G401 (cell line): ENCODE measurements at places on chromosomes 6 and 20. TPM values are rescaled to one million over a fixed set of nuclear protein-coding genes. Genes with fewer than 3 reads are reported as not detected.

- no peak for DNase-seq
Measured at GRCh38 chr20:57794600-57795341, 85.0 kb upstream of the PMEPA1 start.

DNA sequence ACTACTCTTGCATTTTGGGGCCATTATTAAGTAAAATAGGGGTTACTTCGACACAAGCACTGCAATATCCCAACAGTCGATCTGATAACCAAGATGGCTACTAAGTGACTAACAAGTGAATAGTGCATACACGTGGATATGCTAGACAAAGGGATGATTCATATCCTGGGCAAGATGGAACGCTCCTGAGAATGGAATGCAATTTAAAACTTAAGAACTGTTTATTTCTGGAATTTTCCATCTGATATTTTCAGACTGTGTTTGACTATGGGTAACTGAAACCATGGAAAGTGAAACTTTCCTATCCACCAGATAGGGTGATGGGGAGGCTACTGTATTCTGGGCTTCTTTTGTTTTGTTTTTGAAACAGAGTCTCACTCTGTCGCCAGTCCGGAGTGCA lies 66.5 kb downstream of the ILRUN start:
- DNase-seq = no peak

DNA sequence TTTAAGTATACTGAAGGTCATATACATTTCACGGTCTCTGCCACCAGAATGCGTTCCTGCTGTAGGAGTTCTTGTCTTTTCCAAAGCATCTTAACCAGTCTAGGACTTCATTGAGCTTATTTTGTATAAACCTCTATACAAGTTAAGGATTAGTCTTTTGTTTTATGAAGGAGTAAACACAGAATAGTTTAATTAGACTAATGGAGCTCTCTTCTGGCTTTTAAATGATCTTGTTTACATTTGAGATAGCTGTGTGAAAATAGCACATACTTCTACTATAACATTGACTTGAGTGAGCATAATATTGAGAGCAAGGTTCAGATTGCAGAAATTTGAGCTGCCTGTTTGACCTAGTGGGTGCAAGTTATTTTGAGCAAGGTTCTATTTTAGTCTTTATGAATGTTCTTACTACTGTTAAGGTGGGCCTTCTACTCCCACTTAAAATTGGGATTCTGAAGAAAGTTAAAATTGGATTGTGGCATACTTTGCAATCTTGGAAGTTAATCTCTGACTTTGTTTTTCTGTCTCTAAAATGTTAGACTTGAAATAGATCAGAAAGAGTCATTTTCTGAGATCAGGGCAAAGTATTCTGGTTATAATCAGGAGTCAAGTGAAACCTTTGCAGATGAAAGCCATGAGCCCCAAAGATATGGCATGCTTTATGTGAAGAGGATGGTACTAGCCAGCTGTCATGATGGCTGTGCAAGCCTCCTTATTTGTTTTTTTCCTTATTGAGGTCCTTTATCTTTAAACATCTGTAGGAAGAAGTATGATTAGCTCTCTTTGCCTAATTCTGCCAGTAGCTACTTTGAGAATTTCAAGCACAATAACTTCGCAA lies 41.8 kb downstream of the RPRD1B start:
- no peak for DNase-seq

DNA sequence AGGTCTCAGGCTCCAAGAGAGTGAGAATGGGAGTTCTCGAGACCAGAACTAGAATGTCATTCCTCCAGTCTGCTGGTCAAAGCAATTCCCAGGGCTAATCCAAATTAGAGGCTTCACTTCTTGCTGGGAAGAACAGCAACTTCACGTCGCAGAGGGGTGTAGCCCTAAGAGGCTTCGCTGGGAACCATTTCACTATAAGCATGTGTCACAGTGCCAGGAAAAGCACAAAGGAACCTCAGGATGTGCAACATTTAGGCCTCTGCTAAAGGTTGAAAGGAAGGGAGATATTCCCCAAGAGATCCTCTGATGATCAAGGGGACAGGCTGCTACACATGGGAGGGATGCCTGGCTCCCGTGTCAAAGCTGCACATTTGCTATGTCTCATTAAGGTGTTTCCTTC lies 35.9 kb upstream of the NXT1 start:
- DNase-seq = no peak

DNA sequence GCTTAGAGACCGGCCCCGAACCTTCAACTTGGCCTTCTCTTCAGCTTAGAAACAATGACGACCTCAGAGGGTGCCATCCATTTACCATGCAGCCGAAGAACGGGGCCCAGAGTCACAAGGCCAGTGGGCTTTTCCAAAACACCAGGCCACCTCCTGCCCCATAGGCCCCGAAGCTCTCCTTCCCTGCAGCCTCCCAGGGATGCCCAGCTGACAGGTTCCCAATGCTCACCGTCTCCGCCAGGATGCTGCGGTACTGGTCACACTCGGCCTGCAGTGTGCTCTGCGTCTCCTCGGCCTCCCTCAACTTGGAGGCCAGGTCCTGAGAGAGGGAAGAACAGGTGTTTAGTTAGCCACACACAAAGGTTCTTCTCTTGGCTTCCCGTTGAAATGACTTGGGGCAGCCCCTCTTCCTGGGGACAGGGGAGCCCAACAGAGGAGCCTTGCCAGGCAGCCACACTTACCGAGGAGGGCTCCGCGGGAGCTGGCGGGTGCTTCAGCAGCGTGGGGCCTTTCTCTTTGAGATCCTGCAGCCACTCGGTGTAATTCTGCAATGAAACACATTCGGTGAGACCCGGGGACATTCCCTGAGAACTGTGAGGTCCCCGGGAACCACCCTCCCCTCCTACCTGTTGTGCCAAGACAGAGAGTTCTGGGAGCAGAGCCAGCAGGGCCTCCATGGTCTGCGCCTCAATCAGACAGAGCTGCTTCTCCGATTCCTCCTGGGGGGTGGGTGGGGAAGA lies 51.5 kb downstream of the DSTN start:
- no peak for DNase-seq

DNA sequence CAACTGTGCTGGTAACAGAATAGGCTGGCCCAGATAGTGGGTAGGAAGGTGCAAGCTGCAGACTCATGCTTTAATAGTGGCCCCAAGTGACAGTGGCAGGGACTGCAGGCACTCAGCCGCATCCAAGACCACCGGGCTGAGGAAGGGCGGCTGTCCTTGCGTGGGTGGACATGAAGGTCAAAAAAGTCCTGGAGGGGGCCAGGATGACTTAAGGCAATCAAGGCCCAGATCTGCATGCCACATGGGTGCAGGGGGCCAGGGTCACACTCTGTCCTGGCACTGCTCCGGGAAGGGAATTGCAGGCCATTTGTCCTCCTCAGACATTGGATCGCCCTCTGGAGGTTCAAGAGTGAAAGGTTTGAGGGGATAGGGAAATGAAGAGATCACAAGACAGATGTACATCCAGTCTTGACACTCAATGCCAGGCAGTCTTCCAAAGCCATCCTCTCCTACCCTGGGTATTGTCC lies 10.4 kb upstream of the VNN2 start:
- no peak for DNase-seq

GRCh38 chr6:7776509-7776908 lies 50.6 kb downstream of the BMP6 start:
- no peak for DNase-seq

- peak; percentile 44 for DNase-seq
Measured at GRCh38 chr20:18748987-18749386, 64.6 kb upstream of the SCP2D1 start.

DNA sequence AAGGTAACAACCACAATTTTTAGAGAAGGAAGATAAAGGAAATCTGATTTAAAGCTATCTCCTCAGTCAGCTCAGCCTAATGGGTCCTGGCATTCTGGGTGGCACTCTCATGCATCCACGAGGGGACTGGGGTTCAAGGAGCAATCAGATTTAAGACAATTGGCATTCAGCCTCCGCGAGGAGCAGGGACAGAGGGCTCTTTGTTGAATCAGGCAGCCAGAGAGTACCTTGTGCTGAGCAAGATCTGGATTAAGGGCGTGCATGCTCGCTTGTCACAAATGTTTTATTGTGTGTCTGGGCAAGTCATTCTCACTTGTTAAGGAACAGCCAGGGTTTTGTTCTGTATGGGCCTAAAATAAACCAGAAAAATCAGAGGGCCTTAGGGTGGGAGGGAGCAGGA lies 475.3 kb upstream of the NRSN1 start:
- no peak for DNase-seq

- DNase-seq = no peak
Measured at GRCh38 chr20:52269321-52269720, 77.7 kb upstream of the ZFP64 start.

DNA sequence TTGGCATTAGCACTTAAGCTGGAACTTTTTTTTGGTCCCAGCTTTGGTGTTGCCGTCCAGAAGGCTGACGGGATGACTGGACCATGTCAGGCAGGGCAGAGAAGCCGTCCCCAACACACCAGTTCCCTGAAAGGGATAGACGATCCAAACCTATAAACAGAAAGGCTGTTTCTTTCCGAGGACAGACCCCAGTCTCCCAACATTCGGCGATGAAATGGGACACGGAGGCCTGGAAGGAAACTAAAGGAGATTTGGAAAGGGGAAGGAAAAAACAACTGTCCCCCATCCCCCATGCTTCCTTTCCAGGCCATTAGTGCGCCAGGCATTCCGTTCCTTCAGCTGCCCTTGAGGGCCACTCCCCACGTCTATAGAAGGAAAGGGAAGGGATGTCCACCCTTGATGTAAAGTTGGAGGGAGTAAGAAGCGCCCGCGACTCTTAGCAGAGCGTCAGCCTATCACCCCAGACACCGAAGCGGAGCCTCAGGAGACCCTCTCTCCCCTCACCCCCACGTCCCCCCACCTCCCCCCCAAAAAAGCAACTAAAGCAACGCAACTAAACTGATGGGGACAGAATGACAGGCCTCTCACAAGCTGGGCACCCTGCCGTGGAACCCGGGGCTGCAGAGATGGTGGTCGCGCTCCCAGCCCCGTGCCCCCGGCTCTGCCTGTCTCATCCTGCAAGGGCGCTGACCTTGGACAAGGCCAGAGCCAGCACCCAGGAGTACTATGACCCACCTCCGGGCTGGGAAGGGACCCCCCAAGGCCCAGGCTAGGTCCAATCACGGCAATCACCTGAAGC lies 638 bp downstream of the BLCAP start:
- peak; percentile 31 for DNase-seq

- peak; percentile 32 for DNase-seq
Measured at GRCh38 chr20:34708621-34709043, 4.5 kb downstream of the TP53INP2 start.

GRCh38 chr6:154471609-154472362 lies 38.7 kb downstream of the CNKSR3 start:
- no peak for DNase-seq

GRCh38 chr6:4610256-4610655 lies 165.9 kb upstream of the CDYL start:
- DNase-seq = no peak

DNA sequence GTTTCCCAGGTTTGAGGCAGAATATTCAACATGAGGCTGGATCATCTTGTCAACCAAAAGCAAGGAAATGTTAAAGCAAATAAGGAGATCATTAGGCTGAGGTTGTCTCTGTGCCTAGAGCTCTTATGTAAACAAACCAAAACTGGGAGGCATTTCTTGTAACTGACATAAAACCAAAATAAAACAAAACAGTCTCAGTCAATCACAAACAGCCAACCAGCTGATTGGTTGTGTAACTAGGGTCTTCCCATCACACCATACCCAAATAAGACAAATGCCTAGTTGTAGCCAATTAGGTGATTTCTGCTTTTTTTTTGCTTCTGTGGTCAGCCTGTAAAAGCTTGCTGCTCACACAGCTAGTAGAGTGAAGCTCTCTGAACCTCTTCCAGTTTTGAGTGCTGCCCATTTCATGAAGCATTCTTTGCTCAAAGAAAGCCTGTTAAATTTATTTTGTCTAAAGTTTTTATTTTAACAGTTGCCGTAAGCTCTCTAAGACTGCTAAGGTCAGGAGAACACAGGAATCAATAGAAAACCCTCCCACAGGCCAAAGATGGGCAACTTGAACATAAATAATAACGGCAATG lies 8.9 kb upstream of the FITM2 start:
- DNase-seq = no peak

DNA sequence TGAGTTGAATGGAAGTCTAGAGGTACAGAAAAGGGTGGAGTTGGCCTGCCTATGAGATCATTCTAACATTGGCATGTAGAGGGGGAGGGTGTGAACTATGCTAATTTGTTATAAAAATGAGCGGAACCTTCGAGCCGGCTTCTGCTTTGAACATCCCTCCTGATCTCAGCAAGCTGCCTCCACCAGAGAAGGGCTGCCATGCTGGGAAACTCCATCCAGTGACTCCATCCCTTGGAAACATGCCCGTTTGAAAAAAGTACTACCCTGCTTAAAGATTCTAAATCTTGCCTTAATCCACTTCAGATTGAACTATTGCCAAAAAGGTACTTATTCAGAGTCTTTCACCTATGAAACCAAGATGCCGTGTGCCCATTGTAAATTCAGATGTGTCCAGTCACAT lies 43.6 kb upstream of the TMEM170B start:
- no peak for DNase-seq

DNA sequence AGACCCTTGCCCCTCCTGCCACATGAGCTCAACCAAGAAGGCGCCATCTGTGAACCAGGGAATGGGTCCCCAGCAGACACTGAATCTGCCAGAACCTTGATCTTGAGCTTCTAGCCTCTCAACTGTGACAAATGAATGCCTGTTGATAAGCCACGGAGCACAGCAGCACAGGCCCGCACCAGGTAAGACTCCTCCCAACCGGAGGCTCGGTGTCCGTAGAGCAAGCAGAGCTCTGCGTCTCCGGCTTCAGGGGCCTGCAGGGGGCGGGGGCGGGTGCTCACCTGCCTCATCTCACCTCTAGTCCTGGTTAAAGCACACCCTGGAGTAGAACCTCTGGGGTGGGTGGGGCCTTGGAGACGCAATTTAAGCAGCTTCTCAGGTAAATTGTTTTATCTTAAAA lies 122.7 kb downstream of the SMOC2 start:
- no peak for DNase-seq

- no peak for DNase-seq
Measured at GRCh38 chr6:169454204-169454871, 200.7 kb upstream of the THBS2 start.

GRCh38 chr6:105227295-105227767 lies 47.5 kb upstream of the POPDC3 start:
- no peak for DNase-seq

RAD21L1 gene
- total RNA-seq = not detected in 2 replicates

HLA-DOB gene
- not detected in 2 replicates for total RNA-seq

HRH3 gene
- not detected in 2 replicates for total RNA-seq

HLA-DPA1 gene
- not detected in 2 replicates for total RNA-seq

SLC26A8 gene
- total RNA-seq = not detected in 2 replicates

LAMA4 gene
- total RNA-seq = 2.3 and 2.6 TPM in 2 replicates

SLC4A11 gene
- 0.17 and 1.4 TPM in 2 replicates for total RNA-seq

EYS gene
- total RNA-seq = not detected in 2 replicates

RHAG gene
- not detected in 2 replicates for total RNA-seq

SPATA25 gene
- 1.0 TPM in 1 of 2 replicates, not detected in the other for total RNA-seq

GSS gene
- total RNA-seq = 104 and 112 TPM in 2 replicates

SNTA1 gene
- 38.0 and 42.6 TPM in 2 replicates for total RNA-seq

DLK2 gene
- total RNA-seq = 3.1 and 3.4 TPM in 2 replicates

CALHM4 gene
- total RNA-seq = not detected in 2 replicates

BYSL gene
- total RNA-seq = 68.3 and 75.5 TPM in 2 replicates
